ENCODE measurements at places on chromosomes 4 and X. TPM values are rescaled to one million over a fixed set of nuclear protein-coding genes. Genes with fewer than 3 reads are reported as not detected.

EPHA5 gene
- not detected for total RNA-seq

RBM46 gene
- not detected for total RNA-seq

ALG13 gene
- total RNA-seq = 56.2 TPM

PAGE2B gene
- not detected for total RNA-seq

LEF1 gene
- 0.37 TPM for total RNA-seq

GPR119 gene
- total RNA-seq = not detected

ANAPC10 gene
- total RNA-seq = 25.8 TPM
